C1 segment of cervical spinal cord (tissue), 14 donors: ENCODE measurements at places on chromosomes 7 and 10.

DNA sequence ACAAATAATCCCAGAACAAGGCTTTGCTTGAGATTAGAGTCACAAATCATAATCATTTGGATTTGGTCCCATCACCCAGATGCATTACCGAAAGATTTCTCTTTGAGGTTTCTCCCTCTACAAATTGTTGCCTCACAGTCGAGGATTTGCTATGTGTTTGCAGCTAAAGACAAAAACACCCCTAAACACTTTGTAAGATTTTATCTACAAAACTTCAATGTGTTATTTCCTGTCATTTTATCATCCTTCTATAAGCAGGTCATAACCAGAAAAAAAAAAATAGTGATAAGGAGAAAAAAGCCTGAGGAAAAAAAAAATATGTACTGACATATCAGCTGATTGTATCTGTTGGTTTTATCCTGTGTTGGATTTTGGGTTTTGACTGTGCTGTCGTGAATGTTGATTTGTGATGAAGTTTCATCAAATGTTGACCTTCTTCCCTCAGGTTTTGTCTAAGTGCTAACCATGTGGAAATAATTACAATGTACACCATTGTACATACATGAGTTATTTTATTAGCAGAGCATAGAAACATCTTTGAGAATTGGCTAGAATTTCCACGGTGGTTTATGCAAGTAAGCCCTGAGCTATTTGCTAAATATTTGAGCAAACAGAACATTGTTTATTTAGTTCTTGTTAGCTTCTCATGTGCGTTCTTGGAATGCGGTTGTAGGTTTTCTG, 274.4 kb downstream of the NEBL start:
- no peak for DNase-seq

- DNase-seq = no peak
These were observed 166.2 kb upstream of the ASAH2 start for GRCh38 chr10:50417486-50417885.

GRCh38 chr7:24877790-24878311, 102.1 kb downstream of the OSBPL3 start:
- DNase-seq = no peak

DNA sequence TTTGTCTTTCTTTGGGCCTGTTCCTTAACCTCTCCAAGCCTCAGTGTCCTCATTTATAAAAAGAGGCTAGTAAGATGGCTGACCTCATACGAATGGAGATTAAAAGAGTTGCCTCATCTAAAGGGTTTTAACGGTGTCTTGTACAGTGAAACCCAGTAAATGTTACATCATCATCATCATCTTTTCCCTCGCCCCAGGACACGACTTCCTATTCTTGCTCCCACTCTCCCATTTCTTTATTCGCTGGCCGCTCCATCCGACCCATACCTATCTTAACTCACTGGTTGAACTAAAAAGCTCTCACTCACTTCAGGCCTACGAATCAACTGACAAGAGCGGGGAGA, 554 bp downstream of the FRA10AC1 start:
- peak; percentile 42 for DNase-seq

- peak; percentile 66 for DNase-seq
These were observed 345.5 kb downstream of the REEP3 start for GRCh38 chr10:63866747-63867140.

DNA sequence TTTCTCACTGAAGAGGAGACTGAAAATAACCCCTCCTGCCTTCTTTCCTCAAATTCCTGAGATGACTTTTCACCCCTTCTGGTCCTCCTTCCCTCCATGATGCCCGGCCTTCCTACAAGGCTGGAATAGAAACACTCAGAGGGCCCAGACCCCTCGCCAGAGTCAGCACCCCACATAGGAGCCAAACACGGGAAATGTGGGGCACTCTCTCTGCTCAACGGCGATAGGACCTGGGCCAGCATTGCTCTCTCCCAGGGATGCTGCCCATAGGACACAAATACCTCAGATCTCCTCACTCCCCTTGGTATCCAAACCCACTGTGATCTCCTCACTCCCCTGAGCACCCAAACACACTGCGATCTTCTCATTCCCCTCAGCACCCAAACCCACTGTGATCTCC, 7.4 kb downstream of the CFAP46 start:
- no peak for DNase-seq

GRCh38 chr10:91590142-91590903, 42.5 kb downstream of the PPP1R3C start:
- DNase-seq = no peak

- DNase-seq = no peak
These were observed 249.4 kb upstream of the CTBP2 start for GRCh38 chr10:125409756-125410155.

- DNase-seq = no peak
These were observed 56.5 kb downstream of the JAKMIP3 start for GRCh38 chr10:132122097-132122861.

GRCh38 chr7:115232041-115232440, 310.1 kb downstream of the MDFIC start:
- no peak for DNase-seq

DNA sequence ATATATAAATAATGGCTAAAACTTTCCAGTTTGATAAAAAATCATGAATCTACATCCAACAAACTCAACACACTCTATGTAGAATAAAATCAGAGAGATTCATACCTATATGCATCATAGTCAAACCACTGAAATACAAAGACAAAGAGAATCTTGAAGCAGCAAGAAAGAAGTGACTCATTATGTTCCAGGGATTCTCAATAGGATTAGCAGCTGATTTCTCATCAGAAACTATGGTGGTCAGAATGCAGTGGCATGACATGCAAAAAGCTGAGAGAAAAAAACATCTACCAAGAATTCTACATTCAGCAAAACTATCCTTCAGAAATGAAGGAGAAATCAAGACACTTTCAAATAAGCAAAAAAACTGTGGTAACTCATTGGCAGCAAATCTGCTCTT, 187.4 kb downstream of the RNLS start:
- DNase-seq = no peak

DNA sequence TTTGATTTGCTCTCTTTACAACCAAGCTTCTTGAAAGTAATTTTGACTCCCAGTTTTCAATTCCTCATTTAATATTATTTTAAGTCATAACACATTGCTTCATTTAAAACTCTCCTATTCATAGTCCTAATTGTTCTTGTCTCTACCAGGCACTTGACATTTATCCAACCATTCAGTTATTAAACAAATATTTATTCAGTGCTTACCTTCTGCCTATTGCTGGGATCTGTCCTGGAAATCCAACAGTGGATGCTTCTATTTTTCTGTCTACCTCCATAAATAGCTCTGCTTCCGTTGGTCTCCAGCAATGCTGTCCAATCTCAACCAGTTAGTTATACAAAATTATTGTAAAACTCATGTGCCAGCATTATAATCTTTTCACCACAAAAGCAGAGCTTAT, 615.1 kb downstream of the ZWINT start:
- DNase-seq = no peak

DNA sequence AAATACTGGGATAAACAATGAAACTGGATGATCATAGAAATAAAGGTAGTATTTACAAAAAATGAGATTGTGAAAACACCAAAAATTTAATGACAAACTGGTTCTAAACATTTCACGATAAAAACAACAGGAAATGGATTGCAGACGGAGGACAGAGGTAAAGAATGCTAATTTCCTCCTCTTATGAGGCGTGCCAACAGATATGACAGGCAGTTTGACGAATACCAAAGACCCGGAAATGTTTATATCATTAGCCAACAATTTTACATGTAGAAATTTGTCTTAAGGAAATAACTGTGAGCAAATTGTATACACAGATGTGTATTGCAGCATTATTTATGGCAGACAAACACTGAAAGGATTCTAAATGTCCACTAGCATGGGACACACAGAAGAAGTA, 162.0 kb upstream of the MGMT start:
- DNase-seq = no peak

DNA sequence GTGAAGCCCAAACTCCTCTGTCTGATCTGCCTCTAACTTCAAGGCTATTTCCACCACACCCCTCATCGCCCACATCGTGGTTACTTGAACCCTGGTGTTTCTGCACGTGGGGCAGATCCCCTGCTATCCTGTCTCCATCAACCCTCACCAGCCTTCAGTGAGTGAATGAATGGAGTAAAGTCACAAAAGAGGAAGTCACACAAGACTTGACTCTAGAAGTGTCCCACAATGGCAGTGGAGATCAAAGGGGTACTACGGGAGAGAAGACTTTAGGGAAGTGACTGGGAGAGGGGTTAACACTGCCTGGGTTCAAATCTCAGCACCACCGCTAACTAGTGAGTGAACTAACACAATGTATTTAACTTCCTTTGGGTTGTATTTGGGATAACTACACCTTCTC, 85.9 kb downstream of the COBL start:
- DNase-seq = no peak

DNA sequence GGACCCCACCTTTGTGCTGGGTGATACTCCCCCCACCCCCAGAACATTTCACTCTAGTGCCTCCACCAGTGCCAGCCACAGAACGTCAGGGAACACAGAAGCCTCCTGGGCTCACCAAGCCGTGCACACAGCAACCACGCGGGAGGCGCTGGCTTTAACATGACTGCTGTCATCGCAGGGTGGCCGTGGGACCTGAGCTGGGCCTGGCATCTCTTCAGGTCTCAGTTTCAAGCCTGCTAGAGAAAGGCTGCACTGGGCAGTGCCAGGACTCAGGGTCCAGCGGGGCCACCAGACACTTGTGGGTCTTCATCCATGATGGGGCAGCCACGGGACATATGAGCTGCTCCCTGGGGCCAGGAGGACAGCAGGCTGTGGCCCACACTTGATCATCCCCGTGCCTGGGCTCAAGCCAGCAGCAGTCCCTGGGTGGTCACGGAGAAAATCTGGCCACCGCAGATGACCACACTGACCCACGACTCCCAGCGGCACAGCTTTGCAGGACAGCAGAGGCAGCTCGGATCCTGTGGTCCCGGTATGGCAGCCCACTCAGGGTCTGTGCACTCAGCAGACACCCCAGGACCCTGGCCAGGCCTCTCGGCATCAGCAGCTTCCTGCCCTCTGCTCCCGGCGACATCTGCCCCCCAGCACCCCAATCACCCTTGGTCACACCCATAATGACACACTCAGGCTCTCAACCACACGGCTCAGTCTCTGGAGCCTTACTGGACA, 44.2 kb downstream of the CAMK2B start:
- DNase-seq = no peak

GRCh38 chr10:31953080-31953479, 24.4 kb upstream of the ARHGAP12 start:
- DNase-seq = no peak

- no peak for DNase-seq
These were observed 104.3 kb downstream of the TRIM24 start for GRCh38 chr7:138564365-138564764.

DNA sequence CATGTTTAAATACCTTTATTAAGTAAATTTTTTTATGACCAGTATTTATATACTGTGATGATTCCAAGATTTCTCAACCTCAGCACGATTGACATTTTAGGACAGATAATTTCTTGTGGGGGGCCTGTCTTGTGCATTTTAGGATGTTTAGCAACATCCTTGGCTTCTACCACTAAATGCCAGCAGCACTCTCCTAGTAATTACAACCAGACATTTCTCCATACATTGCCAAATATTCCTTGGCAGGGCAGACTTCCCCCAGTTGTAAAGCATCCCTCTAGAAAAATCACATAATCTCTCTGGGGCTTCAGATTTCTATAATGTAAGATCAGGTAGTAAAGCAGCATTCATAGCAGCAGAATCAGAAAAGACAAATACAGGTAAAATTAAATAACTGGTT, 7.8 kb upstream of the LIPM start:
- DNase-seq = no peak

- DNase-seq = no peak
These were observed 7.5 kb downstream of the IFIT1 start for GRCh38 chr10:89399956-89400355.

- DNase-seq = no peak
These were observed 3.1 kb upstream of the ADAM12 start for GRCh38 chr10:126391192-126391885.

GRCh38 chr7:134710854-134711624, 64.4 kb downstream of the BPGM start:
- DNase-seq = no peak

GRCh38 chr10:77974396-77975074, 48.0 kb upstream of the DLG5 start:
- DNase-seq = no peak

DNA sequence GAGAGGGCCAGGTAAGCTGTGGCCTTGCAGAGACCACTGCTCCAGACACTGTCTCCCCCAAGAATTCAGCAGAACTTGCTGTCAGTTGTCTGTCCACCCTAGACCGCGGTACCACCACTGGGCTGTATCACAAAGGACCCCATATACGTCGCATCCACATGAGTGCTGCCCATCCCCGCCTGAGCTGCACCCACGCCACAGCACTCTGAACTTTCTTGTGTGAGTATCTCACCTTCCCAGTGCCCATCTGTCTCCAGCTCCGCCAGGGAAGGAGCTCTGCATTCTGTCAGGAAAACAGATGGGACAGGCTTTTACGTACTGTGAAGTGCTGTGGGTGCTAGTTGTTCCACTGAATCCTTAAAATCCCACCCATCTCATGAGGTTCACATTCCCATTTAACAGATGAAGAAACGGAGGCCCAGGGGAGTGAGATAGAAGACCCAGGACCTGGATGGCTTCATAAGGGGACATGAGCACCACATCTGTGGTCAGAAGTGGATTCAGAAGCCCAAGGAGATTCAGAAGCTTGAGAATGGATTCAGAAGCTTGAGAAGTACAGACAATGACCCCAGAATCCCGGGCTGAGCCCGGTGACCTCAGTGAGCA, 102.5 kb upstream of the ZMIZ1 start:
- DNase-seq = no peak

DNA sequence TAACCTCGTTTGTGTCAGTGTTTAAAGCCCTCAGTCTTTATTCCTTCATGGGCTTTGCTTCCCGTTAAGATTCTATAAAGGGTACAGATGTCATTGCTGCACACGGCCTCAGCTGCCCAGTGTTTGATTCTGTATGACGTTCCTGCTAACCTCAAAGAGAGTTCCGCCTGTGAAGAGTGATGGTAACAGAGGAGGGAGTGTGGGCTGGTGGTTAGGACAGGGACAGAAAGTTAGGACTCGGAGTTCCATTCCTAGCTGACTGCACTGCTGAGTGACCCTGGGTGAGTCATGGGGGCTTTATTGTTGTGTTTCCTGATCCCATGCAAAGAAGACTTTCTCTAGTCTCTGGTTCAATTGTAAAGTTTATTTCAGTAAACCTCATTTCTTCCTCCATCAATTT, 227.1 kb downstream of the DYNC1I1 start:
- no peak for DNase-seq
